ENCODE measurements at places on chromosomes 2 and 18. TPM values are rescaled to one million over a fixed set of nuclear protein-coding genes. Genes with fewer than 3 reads are reported as not detected.

DNA sequence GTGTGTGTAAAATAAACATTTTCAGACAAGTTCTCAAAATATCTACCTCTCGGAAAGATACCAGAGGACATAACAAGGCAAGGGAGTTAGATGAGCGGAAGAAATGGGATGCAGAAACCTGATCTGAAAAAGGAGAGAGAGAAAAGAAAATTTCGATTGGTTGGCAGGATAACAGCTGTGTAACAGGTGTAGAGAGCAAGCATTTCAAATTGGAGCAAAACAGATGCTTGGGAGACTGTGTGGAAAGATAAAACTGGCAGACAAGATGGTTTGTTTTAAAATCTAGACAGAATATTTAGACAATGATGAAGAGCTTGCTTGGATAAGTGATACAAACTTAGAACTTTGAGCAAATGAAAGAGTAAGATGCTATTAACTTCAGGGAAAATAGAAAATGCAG, 20.2 kb downstream of the CHST9 start:
- DNase-seq = no peak

DNA sequence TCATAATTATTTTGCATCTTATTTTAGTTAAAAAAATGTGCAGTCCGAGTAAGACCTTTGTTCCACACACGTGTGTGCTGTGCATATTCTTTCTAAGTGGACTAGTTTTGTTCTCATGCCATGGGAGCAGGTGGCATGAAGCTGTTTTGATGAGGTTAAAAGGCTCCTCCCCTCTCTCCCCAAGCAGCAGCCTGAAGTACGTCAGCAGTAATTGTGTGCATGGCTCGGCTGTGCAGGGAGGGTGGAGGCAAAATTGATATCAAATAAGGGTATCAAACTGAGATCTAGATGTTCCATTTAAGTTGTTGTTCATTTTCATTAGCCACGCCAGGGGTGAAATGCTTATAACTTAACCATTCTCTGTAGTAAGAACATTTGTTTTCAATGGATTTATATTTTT, at the start of gene NYAP2:
NYAP2 (plus strand) TSS at position 207 of the 400 bp plus-strand sequence. CDS start 9,171 bp downstream, outside the sequence.
- no peak for DNase-seq

DNA sequence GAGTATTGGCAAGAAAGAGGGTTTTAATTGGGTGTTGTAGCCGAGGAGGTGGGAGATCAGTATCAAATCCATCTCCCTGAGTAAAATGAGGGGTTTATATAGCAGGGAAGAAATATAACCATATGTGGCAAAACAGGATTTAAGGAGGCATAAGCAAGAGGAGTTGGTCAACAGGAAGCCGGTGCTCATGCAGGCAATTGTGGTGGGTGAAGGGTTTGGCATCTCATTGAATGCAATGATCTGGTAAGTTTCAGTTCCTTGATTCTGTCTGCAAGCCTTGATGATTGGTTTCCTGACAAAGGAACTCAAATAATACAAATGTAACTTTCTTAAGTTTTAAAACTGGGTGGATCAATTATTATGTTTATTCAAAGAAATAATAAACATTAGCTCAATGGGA, 564.4 kb upstream of the LINC00305 start:
- no peak for DNase-seq

DNA sequence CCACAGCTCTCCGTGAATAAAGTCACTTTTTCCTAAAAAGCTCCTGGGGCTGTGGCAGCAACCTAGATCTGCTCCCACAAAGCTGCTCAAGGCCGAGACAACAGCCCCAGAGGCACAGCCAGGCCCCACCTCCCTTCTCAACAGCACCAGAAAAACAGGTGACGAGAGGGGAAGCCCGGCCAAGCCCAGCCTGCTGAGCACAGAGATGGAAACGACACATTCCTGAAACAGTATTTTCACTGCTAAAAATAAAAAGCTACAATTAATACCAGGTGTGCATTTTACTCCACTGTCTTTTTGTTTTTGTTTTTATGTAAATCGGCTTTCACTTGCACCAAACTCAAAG, 199.3 kb downstream of the HDAC4 start:
- peak; percentile 57 for DNase-seq

DNA sequence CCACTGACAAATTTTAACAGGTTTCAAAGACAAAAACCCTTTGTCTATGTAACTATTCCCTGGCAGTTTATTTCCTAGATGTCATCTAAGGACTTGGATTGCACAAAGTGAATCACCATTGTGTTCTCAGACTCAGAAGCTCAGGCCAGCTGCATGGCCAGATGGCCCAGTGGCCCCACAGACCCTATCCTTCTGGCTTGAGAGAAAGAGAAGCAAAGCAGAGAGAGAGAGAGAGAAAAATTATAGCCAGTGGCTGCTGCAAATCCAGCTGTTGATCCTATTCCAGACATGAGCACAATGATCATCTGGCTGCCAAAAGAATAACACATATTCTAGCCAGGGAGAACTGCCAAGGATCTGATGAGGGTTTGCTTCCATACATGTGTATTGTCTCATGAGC, 25.8 kb downstream of the CTLA4 start:
- DNase-seq = peak; percentile 31

DNA sequence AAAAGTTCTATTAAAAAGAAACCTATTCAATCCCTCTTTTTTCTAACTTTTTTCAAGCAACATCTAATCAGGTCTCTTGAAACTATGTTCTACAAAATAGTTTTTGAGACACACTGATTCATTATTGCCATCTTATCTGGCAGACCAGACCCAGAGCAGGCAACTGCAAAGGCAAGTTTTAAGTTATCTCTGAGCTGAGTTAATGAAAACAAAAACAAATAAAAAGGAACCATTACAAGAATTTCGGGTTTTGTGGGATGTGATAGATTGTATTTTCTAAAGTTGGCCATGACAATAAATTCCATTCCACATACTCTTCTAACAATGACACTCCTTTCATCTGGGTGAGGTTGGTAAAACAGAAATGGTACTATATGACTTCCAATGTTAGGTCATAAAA, 15.2 kb upstream of the TWSG1 start:
- DNase-seq = no peak

DNA sequence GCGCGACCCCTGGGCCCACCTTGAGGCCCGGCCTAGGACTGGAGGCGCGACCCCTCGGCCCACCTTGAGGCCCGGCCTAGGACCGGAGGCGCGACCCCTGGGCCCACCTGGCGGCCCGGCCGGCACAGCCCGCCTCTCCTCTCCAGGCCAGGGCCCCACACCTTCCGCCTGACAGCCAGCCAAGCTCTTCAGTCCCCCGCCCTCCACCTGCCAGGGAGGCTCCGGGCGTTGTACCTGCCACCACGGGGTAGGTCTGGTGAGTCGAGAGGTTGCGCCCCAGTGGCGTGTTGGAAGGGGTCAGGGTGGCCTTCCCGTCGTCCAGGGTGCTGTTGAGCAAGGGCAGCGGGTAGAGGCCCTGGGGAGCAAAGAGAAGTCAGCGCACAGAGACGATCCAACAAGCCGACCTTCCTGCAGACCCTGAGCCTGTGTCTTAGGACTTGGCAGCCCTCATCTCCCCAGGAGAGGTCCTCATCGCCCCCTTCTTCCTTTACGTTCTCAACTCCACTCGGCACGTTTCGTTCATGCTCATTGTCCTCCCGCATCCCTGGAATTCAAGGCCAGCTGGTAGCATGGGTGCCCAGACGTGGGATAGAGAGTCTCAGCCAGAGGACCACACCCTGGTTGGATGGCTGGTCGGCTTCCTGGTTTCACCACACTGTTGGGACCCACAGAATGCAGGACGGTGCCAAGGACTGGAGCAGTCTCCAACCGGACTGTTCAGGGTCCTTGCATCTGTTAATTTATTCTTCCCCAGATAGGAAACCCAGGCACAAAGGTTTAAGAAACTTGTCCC, 42.2 kb downstream of the PAX8 start:
- no peak for DNase-seq

GRCh38 chr2:45872211-45872610, 220.7 kb downstream of the PRKCE start:
- DNase-seq = no peak

DNA sequence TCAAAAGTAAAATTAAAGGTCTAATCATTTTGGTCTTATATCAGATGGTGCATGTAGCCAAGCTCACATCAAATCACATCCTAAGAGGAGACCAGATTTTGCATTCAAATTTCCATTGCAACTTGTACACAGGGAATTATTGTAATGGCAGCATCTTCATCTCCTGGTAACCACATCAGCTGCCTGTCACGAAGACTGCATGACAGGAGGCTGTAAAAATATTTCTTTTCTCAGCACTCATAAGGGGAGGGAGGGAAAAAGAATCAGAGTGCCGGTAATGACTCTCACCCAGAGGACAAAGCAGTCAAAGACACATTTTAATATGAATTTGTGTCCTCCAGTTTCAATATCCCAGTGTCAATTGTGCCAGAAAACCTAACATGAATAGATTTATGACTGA, 216.7 kb downstream of the TMEM163 start:
- DNase-seq = no peak

DNA sequence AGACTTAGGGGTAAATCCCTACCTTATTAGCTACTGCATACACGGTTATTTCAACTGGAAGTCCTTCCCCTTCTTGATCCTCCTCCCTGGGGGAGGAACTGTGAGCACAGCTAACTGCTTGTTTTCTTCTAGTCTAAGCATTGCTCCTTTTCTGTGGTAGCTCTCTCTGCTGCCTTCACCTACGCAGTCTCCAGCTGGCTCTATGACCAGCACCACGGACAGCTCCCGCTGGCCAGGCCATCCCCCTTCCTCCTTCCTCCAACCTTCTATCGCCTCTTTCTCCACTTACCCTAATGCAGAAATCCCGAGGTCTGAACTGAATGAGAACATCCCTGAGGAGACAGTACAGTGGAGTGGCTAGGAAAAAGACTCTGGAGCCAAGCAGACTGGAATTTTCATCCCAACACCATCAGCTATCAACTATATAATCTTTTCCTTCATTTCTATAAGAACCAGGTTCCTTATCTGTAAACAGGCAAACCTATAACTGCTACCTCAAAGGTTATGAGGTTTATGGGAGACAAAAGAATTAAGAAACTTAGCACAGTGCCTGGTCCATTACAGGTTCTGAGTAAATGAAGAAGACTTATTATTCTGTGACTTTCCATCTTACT, 4.7 kb upstream of the CFAP65 start:
- no peak for DNase-seq

DNA sequence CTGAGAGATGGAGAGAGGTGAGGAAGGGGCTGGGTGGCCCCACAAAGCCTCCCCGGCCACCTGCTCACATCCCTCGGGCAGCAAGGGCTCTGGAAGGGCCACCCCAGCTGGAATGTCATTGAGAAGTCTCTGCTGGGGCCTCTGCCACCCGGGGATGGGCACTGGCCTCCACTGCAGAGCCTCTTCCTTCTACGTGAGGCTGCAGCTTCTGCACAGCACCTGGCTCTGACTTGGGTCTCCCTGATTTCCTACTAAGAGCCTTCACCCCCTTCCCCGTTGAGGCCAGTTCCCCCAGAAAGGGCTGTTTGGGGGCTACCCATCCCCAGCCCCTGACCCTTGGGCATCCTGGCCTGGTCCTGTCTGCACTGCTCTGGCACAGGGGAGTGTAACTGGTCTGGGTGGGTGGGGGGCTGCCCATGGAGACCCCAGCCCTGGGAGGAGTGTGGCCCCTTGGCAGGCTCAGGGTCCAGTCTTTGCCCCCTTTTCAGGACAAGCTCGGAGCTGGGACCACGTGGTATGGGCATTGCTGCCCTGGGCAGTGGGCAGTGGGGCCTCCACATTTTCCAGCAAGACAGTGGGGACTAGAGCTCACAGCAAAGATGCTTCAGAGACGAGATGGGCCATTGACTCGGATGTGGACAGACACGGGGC, 5.6 kb downstream of the PDCD1 start:
- DNase-seq = no peak

- DNase-seq = no peak
Measured at GRCh38 chr18:2540575-2540974, 30.7 kb downstream of the METTL4 start.

- no peak for DNase-seq
Measured at GRCh38 chr2:25054720-25055119, 12.8 kb downstream of the EFR3B start.

DNA sequence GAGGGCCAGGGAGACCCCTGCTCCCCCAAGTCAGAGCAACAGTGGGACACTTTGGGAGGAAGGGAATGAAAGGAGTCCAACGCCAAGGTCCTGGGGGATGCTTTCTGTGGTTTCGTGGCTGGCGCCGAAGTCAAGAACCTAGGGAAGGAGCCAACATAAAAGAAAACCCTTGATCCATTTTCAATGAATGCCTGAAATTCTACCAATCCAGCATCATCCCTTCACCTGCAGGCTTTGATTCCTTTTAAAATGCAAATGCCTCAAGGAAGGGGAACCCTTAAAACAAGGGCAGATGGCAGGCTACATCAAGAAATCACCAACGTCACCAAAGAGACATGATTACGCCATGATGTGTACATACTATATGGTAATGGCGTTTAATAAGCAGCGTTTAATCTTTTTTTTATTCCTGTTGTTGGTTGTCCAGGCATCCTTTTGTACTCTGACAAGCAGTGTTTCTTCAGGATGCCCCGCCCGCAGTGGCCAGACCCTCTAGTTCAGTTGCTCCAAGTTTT, 123.3 kb upstream of the SLC1A4 start:
- no peak for DNase-seq

DNA sequence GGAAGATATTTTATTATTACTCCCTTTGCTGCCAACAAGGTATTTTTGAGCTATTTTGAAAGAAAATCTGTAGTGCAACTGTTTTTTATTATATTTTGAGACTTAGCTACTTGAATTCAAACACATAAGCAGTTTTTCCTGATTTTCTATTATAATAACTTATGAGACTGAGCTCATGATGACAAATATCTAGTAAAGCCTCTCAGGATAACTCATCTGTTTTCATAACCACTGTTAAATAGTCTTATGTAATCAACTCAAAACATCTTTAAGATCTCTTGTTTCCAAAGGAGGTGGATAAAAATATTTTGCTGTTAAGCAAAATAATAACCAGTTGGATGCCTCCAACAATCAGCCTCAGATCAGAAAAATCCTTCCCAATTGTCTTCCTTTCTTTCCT, 21.9 kb upstream of the PPP1CB start:
- no peak for DNase-seq

DNA sequence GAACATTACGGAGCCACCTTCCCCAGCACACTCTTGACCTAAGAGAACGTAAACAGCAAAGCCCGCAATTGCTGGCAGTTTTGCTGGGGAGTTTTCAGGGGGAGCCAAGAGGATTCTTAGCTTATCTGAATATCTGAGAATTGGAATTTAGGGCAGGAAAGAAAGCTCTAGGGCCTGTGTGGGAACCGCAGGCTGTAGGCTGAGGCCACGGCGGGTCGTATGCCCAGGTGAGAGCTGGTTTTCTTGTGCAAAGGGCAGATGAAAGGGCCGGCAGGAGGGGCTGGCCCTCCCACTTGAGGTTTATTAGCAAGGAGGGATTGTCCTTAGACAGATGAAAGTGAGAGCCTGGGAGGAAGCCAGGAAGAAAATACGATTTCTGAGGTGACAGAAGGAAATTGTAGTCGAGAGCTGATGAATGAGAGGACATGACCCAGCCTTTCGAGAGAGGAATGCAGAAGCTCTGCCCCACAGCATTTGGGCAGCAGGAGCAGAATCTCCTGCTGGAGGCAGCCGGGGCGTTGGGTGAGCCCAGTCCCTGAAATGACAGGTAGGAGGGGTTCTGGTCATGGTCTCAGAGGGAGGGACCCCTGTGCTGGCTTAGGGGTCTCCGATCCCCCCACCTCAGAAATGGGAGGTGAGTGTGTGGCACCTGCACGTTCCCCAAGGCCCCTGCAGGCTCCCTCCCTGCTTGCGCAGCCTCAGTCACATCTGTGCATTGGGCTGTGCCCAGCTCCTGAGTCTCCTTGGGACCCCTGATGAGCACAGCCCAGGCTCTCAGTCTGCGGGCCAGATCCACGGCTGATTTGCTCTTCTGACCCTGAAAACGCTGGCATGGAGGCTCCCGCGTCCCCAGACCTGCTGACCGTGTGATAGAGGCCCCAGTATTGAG, 61.1 kb downstream of the CABLES1 start:
- DNase-seq = no peak

The ERBB4 gene
- 0.59 TPM for total RNA-seq

The PLGLB1 gene
- 4.9 TPM for total RNA-seq

The CRYGD gene
- total RNA-seq = not detected
